CD4-positive, alpha-beta T cell treated with Interleukin-4 for 1 hour (primary cell): ENCODE measurements at places on chromosomes 2 and 18.

GRCh38 chr2:40700231-40700954, 248.5 kb upstream of the SLC8A1 start:
- DNase-seq = no peak

GRCh38 chr2:24330161-24330560, 30.2 kb downstream of the ITSN2 start:
- DNase-seq = no peak

DNA sequence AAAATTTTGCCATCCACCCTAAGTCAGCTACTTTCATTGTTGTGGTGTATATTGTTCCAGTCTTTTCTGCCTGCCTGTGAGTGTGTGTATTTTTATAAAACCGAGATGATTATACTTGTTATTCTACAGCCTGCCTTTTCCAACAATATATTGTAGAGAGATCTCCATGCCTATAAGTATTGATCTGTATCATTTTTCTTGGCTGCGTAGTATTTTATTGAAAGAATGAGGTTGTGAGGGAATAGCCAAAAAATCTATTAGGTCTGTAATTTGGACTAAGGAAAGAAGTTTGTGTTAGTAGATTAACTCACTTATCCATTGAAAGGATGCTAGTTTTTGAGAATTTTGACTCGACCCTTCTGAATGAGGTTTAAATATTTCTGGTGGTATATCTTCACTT, 34.9 kb downstream of the PPM1B start:
- no peak for DNase-seq

GRCh38 chr2:101473911-101474701, 806 bp downstream of the RFX8 start:
- DNase-seq = peak; percentile 19

DNA sequence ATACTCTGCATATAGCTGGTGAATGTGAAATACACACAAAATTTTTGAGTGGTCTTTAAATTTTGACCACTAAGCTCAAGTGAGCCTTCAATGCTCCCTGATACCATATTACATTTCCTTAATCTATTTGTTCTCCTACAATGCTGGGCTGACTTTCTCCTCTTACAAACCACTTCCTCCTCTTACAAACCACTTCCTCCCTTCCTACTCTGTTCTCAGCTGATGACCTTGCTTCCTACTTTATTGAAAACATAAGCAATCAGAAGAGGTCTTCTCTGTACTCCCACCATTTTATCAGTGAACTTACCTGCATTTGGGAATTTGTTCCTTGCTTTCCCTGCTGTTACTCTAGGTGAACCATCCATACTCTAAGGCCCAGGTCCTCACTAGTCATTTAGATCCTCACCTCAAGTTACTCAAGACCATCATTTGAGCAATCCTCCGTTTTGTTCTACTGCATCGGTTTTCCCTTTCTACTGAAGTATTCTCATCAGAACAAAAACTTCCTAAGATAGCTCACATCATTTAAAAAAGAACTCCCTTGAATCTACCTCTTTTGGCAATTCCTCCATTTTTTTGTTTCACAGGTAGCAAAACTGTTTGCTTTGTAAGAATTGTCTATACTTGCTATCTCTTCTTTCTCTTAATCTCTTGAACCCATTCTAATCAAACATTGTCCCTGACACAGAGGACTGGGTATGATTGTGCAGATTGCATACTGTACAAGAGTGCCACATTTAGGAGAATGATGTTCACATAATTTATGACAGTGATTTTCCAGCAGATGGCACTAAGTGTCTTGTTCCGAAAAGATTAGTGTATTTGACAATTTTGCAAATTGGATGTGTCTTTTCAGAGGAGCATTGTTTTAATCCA, 96.5 kb downstream of the EPB41L5 start:
- DNase-seq = no peak

DNA sequence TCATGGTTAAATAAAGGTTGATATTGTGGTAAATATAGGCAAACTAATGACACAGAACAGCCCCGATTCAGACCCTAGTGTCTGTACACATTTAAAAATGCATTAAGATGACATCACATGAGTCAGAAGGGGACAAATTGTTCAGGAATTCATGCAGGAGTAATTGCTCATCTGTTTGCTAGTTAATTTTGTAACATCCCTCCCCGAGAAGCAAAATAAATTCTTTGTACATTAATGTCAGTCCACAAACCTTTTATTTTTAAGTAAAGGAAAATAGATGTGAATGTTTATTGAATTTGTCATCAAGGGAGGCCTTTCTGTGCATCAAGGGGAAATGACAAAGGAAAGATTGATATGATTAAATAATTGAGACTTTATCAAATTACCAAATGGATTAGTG, 69.9 kb downstream of the SH3BP4 start:
- DNase-seq = no peak
